SHP77 treated with DMSO at 0.1 percent for 48 hours (cell line): ENCODE measurements at places on chromosomes 5 and 9.

DNA sequence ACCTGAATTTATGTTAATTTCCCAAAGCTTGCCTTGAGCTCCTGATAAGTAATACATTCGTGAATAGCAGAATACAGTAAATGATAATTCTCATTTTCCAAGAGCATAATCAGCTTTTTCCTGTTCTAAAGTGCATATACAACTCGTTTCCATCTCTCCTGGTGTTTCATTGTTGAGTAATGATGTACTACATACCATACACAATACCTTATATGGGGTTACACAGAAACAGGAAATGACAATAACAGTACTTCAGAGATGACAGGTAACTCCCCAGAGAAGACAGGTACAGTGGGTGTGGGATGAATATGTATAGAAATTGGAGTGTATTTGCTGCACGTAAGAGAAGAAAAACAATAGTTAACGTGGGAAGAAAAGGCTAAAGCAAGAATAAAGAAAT is 287.1 kb downstream of the TENT4A start:
- DNase-seq: no peak

GRCh38 chr9:84485539-84485938 is 145.0 kb upstream of the SLC28A3 start:
- DNase-seq: no peak

GRCh38 chr9:132630116-132630515 is 39.7 kb downstream of the DDX31 start:
- no peak for DNase-seq

- no peak for DNase-seq
Measured at GRCh38 chr9:38022203-38022895, 46.7 kb downstream of the SHB start.

DNA sequence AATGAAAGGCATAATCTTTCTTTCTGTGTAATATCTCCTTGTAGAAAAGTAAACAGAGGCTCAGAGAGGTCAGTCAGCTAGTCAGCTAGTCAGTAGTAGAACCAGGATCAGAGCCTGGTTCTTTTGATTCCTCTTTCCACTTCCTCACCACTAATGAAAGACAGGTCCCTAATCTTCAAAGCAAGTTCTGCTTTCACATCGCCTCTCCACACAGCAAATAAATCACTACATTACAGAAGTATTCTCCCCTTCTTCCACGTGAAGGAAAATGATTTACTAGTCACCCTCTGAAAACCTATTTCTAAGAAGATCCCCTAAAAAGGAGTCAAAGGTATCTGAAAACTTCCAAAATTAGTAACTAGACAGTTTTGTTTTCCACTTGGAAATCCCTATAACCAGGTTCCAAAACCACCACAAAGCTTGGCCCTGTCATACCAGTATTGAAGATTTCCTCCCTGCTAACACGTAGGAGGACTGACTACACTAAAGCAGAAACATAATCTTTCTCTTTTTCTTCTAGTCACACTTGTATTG is 140.5 kb upstream of the TARS1 start:
- no peak for DNase-seq

GRCh38 chr5:8606231-8606630 is 737.3 kb downstream of the MTRR start:
- DNase-seq: no peak

DNA sequence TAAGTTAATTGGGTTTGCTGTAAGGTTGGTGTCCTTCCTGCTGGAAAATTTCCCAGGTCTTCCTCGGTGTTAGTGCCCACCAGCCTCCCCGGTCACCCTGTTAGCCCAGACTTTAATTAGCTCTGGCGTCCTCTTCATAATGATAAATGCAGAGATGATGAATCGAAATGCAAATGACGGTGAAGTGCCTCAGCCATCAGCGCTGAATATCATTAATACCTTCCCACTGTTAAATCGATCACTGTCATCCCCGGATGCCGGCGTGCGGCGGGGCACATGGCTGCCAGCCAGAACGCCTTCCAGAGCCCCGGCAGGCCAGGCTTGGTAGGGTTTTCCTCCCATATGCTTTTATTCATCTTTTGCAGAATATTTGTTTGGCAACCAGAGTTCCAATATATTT is 204.5 kb downstream of the IRX2 start:
- no peak for DNase-seq

DNA sequence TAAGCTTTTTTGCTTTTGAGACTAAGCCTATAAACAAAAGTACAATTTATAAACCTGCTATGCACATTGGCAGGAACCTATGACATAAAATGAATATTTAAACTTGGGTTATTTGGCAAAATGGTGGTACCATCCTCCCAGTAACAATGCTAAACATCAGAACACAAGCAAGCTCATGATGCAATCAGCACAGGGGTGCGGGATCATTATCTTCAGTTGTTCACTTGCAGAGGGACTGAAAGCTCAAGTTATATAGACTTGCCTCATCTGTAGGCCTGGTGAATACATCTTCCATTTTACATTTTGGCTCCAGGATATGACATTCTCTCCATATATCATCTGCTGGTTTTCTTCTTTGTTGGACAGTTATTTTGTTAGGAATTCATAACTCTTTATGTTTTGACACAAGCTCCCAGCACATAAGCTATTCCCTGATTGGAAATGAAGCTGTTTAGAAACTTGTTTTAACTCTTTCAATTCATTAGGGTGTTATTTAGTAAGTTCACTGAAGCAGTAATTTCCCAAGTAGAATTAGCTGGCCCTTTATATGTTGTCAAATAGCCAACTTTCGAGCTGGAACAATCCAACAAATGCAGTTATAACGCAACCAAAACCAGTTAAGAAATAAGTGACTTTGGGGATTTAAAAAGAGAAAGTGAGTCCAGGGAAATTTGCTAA is 124.7 kb upstream of the LIFR start:
- no peak for DNase-seq

DNA sequence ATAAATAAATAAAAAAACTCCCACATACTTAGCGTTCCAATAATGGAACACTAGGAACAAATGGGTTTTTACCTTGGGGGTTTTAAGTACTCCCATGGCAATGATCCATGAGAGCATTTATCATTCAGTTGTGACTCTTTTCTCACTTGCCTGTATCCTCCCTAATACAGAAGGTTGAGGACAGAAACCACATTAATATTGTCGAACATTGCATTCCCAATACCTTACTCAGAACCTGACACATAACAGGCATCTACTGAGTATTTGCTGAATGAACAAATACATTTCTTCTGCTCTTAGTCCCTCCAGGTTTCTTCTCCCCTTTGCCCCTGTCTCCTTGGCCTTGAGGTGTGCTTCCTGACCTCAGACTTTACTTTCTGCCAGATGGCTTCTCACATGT is 175.9 kb downstream of the CEMIP2 start:
- no peak for DNase-seq

DNA sequence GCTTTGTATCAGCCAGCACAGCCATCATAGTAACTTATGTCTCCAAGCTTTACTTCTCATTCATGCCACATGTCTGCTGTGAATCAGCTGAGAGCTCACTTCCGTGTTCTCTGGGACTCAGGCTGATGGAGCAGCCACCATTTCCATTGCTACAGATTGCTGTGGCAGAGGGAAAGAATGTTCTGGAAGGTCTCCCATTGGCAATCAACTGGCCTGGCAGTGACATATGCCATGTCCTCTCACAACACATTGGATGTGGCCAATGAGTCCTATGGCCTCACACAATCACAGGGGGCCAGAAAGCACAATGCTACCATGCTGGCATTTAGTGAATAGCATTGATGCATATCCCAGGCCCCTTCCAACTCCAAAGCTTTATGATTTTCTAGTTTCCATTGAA is 44.1 kb downstream of the KIF4B start:
- DNase-seq: no peak

DNA sequence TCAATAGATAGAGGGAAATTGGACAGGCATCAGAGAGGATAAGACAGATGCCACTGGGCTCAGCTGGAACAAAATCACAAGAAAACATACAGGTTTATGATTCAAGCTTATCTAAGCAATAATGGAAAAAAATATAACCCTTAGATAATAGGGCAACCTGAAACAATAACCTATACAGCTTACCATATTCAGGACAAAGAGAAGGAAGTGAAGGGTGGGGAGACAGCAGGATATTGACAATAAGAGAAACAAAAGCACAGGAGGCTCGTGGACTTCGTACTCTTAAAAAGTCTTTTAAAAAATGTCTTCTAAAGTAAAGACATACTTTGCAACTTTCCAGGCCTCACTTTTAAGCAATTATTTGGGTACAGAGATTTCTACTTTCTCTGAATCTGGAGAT is 225.3 kb downstream of the NTRK2 start:
- no peak for DNase-seq

DNA sequence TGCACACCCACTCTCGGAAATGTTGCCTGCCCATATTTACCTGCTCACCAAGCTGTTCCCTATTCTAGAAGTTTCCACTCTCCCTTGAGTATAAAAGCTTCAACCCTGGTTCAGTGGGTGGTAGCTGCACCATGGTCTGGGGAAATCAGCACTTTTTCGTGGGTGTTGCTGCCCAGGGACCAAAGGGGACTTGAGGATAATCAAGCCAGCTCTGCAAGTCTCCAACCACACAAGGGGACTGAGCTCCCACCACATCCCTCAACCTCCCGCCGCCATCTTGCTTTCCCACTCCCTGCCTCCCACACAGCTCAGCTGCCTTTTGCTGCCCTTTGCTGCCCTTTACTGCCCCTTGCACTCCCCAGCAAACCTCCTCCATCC is 210.0 kb downstream of the AUH start:
- no peak for DNase-seq

DNA sequence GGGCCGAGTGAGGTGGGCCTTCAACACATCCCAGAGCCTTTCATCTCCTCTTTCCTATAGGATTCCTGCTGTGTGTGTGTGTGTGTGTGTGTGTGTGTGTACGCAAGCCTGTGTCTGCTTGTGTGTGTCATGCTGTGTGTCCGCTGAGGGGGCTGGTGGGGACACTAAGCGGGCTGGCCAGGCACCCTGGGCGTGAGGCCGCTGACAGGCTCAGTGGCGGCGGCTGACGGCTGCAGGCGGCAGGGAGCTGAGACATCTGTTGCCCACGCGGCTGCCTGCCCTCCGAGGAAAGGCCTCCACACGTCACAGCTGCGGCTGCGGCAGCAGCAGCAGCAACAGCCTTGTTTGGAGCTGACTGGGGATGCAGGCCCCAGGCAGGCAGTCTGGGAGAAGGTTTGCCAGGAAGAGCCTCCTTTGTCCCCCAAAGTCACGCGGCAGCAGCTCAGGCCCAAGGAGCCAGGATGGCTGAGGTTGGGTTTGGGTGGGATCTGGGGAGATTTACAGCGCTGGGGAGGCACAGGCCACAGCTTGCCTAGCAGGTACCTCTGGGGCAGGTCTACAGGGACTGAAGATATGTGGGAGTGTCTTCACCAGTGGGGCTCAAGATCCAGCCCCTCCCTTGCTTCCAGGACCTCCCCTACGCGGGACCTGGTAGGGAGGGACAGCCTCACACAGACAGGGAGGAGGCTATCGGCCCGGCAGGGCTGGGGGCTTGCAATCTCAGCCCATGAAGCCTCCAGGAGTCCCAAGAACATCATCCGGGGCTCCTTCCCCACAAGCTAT is 1.8 kb downstream of the PDLIM4 start:
- DNase-seq: no peak
